ENCODE measurements at places on chromosomes 1 and 21.

- DNase-seq = no peak
Measured at GRCh38 chr1:78303620-78304019, 187.2 kb upstream of the PTGFR start.

GRCh38 chr1:104378414-104378813 lies 628.7 kb downstream of the AMY1C start:
- DNase-seq = no peak

DNA sequence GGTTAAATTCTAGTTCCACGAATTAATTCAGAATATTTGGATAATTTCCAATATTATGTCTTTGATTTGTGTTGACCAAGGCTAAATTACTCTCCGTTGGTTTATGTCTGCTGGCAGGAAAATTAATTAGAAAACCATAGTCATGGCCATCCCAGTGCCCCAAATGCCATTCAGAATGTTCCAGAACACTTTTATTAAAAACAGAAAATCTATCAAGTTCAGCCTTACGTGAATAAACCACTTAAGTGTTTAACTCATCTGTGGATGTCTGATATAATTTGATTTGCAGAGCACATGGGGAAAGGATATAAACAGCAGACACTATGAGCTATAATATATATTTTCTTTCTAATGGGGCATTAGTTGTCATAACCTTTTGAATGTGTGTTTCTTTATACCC lies 480.7 kb downstream of the MRPL39 start:
- DNase-seq = no peak

DNA sequence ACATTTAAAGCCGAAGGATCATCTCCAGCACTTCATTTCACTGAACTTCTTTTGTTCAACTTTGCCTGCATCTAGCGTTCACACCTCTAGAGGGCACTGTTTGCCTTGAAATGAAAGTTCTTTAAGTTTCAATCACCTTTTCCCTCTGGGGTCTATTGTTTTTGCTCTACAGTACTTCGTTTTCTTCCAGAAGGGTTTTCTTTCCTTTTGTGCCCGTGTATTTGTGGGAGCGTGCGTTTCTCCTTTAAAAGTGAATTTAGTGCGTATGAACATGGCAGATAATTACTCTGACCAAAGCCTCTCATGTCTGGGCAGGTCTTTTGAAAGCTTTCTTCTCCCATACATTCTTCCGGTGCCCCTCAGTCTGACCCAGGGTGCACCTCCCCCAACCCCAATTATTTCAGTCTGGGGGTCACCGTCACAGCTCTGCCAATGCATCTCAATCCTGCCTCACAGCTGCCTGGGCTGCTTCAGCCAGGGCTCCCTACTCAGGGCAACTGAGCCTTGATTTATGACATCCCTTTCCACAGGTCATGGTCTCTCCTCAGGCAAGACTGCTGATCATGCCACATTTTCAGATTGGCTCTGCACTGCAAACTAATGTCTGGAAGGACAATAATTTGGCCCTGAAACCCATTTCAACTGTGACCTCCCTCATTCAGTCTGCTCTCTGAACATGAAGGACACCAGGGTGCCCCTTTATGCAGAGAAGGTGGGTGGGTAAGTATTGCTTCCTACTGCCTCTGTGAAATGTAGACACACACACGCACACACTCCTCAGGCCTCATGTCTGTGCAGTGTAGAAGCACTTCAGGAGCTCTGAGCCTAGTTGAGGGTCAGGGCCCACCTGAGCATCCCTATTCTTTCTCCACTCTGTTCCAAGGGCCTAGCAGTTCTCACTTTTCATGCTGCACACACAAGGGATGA lies 88.6 kb downstream of the NUF2 start:
- peak; percentile 97 for DNase-seq

- DNase-seq = peak; percentile 10
Measured at GRCh38 chr21:17386498-17386897, 126.3 kb upstream of the CXADR start.

GRCh38 chr1:215970406-215970805 lies 403.3 kb downstream of the KCTD3 start:
- DNase-seq = no peak

DNA sequence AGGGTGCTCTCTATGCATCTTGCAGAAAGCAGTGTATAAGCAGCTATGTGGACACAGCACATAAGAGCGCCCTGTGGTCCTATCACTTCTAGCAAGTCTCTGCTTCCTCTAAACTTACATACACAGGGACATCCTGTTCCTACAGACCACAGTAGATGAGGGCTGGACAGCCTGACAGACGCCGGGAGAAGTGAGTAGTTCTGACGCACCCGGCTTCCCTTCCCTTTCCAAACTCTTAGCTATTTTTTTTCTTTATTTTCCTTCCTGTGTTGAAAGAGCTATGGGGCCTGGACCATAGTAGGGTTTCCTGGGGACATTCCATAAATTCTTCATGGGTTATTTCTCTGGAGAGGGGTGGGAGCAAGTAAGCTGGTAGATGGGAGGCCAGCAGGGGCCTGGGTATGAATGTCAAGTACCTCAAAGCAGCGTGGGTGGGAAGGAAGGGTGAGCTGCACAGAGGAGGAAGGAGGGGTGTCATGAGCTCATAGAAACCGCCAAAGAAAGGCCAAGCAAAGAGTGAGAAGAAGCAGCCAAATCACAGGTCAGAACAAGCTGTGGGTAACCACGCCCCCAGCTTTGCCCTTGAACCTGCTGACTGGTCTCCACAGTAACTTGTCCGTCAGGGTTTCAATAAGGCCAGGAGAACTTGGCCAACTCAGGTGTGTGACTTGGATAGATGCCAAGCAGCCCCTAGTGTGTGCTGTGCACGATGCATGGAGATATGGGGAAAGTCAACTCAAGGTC lies 36.6 kb downstream of the PLXNA2 start:
- DNase-seq = no peak

GRCh38 chr1:223201967-223202366 lies 58.9 kb upstream of the TLR5 start:
- no peak for DNase-seq

DNA sequence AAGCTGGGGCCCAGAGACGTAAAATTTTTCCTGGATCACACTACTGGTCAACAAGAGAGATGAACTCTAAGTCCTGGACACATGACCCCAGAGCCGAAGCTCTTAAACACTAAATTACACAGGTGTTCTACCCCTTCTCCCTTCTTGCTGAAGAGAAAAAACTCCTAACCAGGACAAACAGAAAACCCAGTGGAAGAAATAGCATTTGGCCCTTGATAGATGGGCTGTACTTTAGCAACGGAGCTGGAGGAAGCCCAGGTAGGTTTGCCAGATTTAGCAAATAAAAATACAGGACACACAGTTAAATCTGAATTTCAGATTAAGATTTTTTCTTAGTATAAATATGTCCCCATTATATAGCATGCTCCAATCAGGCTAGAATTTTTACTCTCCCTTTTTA lies 72.7 kb downstream of the DIRAS3 start:
- DNase-seq = no peak

GRCh38 chr1:183003203-183003602 lies 20.0 kb upstream of the LAMC1 start:
- DNase-seq = no peak

GRCh38 chr1:91792489-91793071 lies 93.4 kb downstream of the TGFBR3 start:
- peak; percentile 22 for DNase-seq

GRCh38 chr1:9240914-9241820 lies 6.6 kb downstream of the H6PD start:
- no peak for DNase-seq

DNA sequence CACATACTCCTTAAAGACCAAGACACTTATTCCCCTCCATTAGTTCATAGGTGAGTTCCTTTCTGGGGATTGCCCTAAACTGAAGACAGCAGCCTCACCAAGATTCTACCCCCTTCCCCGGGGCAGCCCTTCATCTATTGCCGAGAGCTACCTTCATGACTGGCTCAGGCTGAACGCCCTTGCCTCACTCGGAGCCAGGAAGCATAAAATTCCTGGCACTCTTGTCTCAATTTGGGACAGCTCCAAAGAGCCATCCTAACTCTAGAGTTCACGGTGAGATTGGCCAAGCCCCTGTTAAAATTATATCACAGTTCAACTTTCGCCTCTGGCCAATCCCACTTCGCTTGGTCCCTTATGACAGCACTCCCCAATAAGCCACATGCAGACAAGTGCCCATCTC lies 113.0 kb upstream of the PROX1 start:
- no peak for DNase-seq

GRCh38 chr1:22958556-22958955 lies 14.1 kb downstream of the LACTBL1 start:
- DNase-seq = no peak

GRCh38 chr1:1428174-1428573 lies 7.1 kb upstream of the ANKRD65 start:
- DNase-seq = no peak

- DNase-seq = no peak
Measured at GRCh38 chr1:1232208-1232795, at the start of gene B3GALT6. Gene B3GALT6, plus strand, starts transcription at chr1:1232237. Its CDS starts 42 bp downstream, at chr1:1232279.
